ENCODE measurements at places on chromosomes 6 and 20. TPM values are rescaled to one million over a fixed set of nuclear protein-coding genes. Genes with fewer than 3 reads are reported as not detected.

The PAK5 gene
- 0.09 TPM for total RNA-seq

The MOG gene
- total RNA-seq = 2.6 TPM

The SIM1 gene
- not detected for total RNA-seq

The ZNF165 gene
- 0.54 TPM for total RNA-seq

The RAB44 gene
- total RNA-seq = not detected

The BCAS1 gene
- not detected for total RNA-seq

The MED20 gene
- total RNA-seq = 13.8 TPM

The OR12D3 gene
- total RNA-seq = not detected

The PSORS1C2 gene
- total RNA-seq = not detected

The LY86 gene
- total RNA-seq = 4.1 TPM
